GM23338 (cell line): ENCODE measurements at places on chromosomes 12 and 14. TPM values are rescaled to one million over a fixed set of nuclear protein-coding genes. Genes with fewer than 3 reads are reported as not detected.

LRRC10 gene
- not detected in 2 replicates for polyA plus RNA-seq

C12orf54 gene
- not detected in 2 replicates for polyA plus RNA-seq

POMT2 gene
- 20.5 and 24.3 TPM in 2 replicates for polyA plus RNA-seq

RPL6 gene
- 1,712 and 1,715 TPM in 2 replicates for polyA plus RNA-seq

PRKAG1 gene
- polyA plus RNA-seq = 19.1 and 19.9 TPM in 2 replicates

NPFF gene
- polyA plus RNA-seq = 0.71 and 0.96 TPM in 2 replicates

TCL1A gene
- polyA plus RNA-seq = 3.6 and 4.3 TPM in 2 replicates

AVPR1A gene
- 0.03 TPM in 1 of 2 replicates, not detected in the other for polyA plus RNA-seq

ERP27 gene
- polyA plus RNA-seq = not detected in 2 replicates

MYBPC1 gene
- 0.18 TPM in 1 of 2 replicates, not detected in the other for polyA plus RNA-seq

KIF5A gene
- polyA plus RNA-seq = 9.1 and 11.1 TPM in 2 replicates
